ENCODE measurements at places on chromosomes 1 and 21. TPM values are rescaled to one million over a fixed set of nuclear protein-coding genes. Genes with fewer than 3 reads are reported as not detected.

GRCh38 chr1:11691302-11691914, at the start of gene DRAXIN:
Gene DRAXIN, plus strand, starts transcription at chr1:11691710. Its CDS starts 14,549 bp downstream, at chr1:11706259.
- peaks cover 56% of the 10 kb centered on the region for H3K27me3 ChIP-seq
- no peaks in the 10 kb centered on the region for H3K36me3 ChIP-seq
- H3K27ac ChIP-seq: no peak within 1 kb of the TSS
- peaks cover 9% of the 10 kb centered on the region for H3K4me1 ChIP-seq

- DNase-seq: no peak
- H3K27me3 ChIP-seq: no peaks in the 10 kb centered on the region
- H3K4me1 ChIP-seq: no peaks in the 10 kb centered on the region
Measured at GRCh38 chr1:203167026-203167912, 8.4 kb downstream of the MYBPH start.

NT5C1A gene
- 0.49 TPM for total RNA-seq

GJC2 gene
- 6.9 TPM for total RNA-seq

DNA sequence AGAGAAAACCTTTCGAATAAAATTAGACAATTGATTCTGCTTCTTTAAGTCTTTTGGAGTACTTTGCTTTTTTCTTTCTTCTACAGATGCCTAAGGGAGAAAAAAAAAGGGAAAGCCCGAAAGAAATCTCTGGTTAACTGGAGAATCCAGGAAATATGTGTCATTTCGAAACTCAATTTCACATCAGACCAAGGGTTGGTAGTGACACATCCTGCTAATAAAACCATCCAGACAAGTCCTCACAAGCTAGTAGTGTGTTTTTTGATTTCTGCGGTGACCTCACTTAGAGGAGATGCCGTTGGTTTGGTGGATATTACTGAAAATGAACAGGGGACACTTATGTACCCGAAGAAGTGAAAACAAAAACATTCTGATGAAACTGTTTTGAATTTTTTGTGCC, 726.5 kb upstream of the ADAMTS5 start:
- H3K27me3 ChIP-seq: no peaks in the 10 kb centered on the region
- no peak overlapping the region for H3K27ac ChIP-seq
- no peaks in the 10 kb centered on the region for H3K36me3 ChIP-seq

GRCh38 chr1:170511038-170511437, 20.9 kb upstream of the GORAB start:
- no peaks in the 10 kb centered on the region for H3K27me3 ChIP-seq
- H3K36me3 ChIP-seq: no peaks in the 10 kb centered on the region
- no peak overlapping the region for H3K4me3 ChIP-seq
- H3K4me1 ChIP-seq: no peaks in the 10 kb centered on the region
- no peak overlapping the region for H3K27ac ChIP-seq

CHI3L2 gene
- total RNA-seq: 50.3 TPM

MYBPHL gene
- total RNA-seq: 3.6 TPM

- H3K36me3 ChIP-seq: peaks cover 39% of the 10 kb centered on the region
- H3K4me1 ChIP-seq: no peaks in the 10 kb centered on the region
- no peak overlapping the region for H3K4me3 ChIP-seq
Measured at GRCh38 chr1:158084747-158085146, 91.3 kb downstream of the KIRREL1 start.

DNA sequence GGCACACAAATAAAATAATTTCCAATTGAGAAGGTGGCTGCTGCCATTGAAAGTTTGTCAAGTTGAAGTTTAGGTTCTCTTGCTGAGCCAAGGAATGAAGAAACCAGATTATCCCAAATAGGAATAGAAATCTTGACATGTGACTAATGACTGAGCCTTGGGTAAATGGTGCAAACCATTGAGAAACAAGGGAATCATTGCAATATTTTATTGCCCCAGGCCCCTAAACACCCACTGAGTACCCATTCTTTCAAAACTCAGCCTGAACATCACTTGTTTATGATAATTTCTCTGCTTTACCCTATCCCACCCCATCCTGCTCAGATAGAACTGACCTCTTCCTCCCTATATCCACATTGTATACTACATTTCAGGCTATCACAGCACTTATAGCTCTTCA, 46.6 kb upstream of the VTCN1 start:
- no peaks in the 10 kb centered on the region for H3K36me3 ChIP-seq
- no peaks in the 10 kb centered on the region for H3K27me3 ChIP-seq
- H3K27ac ChIP-seq: no peak overlapping the region
- no peak for DNase-seq
- H3K4me3 ChIP-seq: no peak overlapping the region

SPATA46 gene
- not detected for total RNA-seq

GRCh38 chr1:41045740-41046139, 24.2 kb upstream of the SLFNL1 start:
- no peak overlapping the region for H3K4me3 ChIP-seq
- H3K36me3 ChIP-seq: peaks cover 15% of the 10 kb centered on the region
- peaks cover 26% of the 10 kb centered on the region for H3K4me1 ChIP-seq
- H3K27me3 ChIP-seq: no peaks in the 10 kb centered on the region
- DNase-seq: no peak

KIF17 gene
- total RNA-seq: 4.6 TPM

DNA sequence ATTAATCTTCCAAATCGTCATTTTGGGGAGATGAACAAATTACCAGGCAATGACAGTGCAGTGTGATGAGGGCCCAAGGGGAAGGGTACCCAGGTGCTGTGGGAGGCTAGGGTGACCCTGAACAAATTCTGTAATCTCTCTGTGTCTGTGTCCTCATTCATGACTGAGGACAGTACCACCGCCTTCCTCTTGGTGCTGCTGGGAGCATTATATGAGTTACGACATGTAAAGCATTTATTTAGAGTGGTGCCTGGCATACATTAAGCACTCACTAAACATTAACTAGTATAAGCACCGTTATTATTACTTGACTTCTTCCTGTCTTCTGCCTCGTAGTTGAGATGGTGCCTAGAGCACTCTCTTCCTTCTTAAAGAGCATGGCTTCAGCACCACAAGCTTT, 468.2 kb upstream of the VAMP3 start:
- DNase-seq: no peak
- peaks cover 16% of the 10 kb centered on the region for H3K27me3 ChIP-seq
- H3K27ac ChIP-seq: no peak overlapping the region
- no peaks in the 10 kb centered on the region for H3K4me1 ChIP-seq
- no peaks in the 10 kb centered on the region for H3K36me3 ChIP-seq

GRCh38 chr1:53621144-53621543, 117.8 kb downstream of the GLIS1 start:
- DNase-seq: peak; percentile 40
- no peaks in the 10 kb centered on the region for H3K27me3 ChIP-seq
- no peak overlapping the region for H3K4me3 ChIP-seq
- H3K36me3 ChIP-seq: no peaks in the 10 kb centered on the region
- no peak overlapping the region for H3K27ac ChIP-seq

TNNI3K gene
- total RNA-seq: 1.3 TPM

DNA sequence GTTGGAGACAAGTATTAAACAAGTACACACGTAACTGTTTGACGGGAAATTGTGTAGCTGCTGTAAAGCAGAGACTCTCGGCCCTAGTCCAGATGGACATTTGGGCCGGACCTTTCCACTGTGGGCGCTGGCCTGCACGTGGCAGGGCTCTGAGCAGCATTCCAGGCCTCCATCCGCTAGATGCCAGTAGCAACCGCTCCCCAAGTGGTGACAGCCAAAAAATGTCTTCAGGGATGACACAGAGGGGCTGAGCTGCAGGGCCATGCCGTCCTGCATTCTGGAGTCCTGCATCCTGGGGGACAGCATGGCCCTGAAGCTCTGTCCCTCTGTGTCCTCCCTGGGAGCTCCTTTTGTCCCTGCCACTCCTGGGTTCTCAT, 24.8 kb downstream of the A3GALT2 start:
- no peaks in the 10 kb centered on the region for H3K27me3 ChIP-seq
- H3K4me3 ChIP-seq: no peak overlapping the region
- no peak overlapping the region for H3K27ac ChIP-seq
- peak; percentile 22 for DNase-seq
- peaks cover 23% of the 10 kb centered on the region for H3K4me1 ChIP-seq
- H3K36me3 ChIP-seq: peaks cover 47% of the 10 kb centered on the region

DNA sequence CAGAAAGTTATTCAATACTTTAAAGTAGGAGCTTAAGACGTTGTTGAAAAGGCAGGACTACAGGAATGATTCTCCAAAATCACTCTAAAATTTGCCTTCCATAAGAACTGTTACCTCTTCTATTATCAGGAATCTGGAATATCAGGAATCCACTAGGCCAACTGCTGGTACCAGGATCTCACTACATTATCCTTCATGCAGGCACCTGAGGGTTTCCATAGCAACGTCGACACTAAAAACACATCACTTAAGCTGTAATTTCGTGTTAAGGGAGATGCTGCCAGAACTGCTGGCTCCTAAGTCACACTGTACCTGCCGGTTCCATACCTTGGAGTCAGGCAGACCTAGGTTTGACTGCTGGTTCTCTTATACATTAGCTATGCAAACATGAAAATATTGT, 139.7 kb upstream of the C1orf87 start:
- no peak overlapping the region for H3K4me3 ChIP-seq
- no peak for DNase-seq
- H3K36me3 ChIP-seq: no peaks in the 10 kb centered on the region
- H3K27ac ChIP-seq: no peak overlapping the region
- no peaks in the 10 kb centered on the region for H3K27me3 ChIP-seq

CDCA8 gene
- total RNA-seq: 0.78 TPM

DNA sequence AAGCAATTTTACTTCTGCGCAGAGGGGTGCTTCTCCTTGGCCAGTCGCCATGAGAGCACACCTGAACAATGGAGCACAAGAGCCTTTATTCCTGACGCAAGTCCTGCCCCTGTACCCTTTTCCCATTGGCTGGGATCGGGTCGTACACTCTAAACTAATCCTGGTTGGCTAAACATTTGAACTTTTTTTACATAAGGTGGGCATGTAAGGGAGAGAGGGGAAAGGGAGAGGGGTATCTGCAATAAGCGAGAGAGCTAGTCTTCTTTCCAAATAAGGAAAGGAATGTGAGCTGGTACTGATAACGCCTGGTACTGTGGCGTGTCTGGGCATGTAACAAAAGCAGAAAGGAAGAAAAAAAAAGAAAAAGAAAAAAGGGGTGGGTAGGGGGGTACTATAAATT, 21.8 kb downstream of the MFSD2A start:
- no peak for DNase-seq
- no peaks in the 10 kb centered on the region for H3K27me3 ChIP-seq
- no peak overlapping the region for H3K4me3 ChIP-seq
- no peaks in the 10 kb centered on the region for H3K36me3 ChIP-seq

GRCh38 chr1:217140041-217140901, 417.0 kb upstream of the ESRRG start:
- H3K4me1 ChIP-seq: no peaks in the 10 kb centered on the region
- H3K36me3 ChIP-seq: no peaks in the 10 kb centered on the region
- H3K27me3 ChIP-seq: peaks cover 55% of the 10 kb centered on the region

- no peaks in the 10 kb centered on the region for H3K4me1 ChIP-seq
- DNase-seq: no peak
- H3K27ac ChIP-seq: no peak overlapping the region
- H3K36me3 ChIP-seq: no peaks in the 10 kb centered on the region
Measured at GRCh38 chr1:223225061-223225460, 82.0 kb upstream of the TLR5 start.

GSTM4 gene
- total RNA-seq: 17.2 TPM

DNA sequence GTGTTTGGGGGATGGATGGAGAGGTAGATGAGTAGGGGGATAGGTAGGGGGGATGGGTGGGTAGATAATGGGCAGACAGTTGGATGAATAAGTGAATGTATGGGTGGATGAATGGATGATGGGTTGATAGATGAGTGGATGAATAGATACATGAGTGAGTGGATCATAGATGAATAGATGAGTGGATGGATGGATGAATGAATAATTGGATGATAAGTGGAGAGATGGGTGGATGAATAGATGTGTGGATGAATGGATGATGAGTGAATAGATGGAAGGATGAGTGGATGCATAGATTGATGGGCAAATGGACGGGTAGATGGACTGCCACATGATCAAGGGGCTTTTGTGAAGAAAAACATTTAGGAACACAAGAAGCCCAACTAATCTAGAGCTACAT, 133.3 kb upstream of the F3 start:
- no peaks in the 10 kb centered on the region for H3K27me3 ChIP-seq
- no peaks in the 10 kb centered on the region for H3K4me1 ChIP-seq
- H3K27ac ChIP-seq: no peak overlapping the region
- no peaks in the 10 kb centered on the region for H3K36me3 ChIP-seq

GRCh38 chr1:100499194-100499811, 38.6 kb upstream of the GPR88 start:
- no peak overlapping the region for H3K4me3 ChIP-seq
- no peaks in the 10 kb centered on the region for H3K27me3 ChIP-seq
- H3K4me1 ChIP-seq: no peaks in the 10 kb centered on the region
- DNase-seq: no peak
- no peak overlapping the region for H3K27ac ChIP-seq
- H3K36me3 ChIP-seq: peaks cover 34% of the 10 kb centered on the region

SAMD11 gene
- 6.0 TPM for total RNA-seq

DNA sequence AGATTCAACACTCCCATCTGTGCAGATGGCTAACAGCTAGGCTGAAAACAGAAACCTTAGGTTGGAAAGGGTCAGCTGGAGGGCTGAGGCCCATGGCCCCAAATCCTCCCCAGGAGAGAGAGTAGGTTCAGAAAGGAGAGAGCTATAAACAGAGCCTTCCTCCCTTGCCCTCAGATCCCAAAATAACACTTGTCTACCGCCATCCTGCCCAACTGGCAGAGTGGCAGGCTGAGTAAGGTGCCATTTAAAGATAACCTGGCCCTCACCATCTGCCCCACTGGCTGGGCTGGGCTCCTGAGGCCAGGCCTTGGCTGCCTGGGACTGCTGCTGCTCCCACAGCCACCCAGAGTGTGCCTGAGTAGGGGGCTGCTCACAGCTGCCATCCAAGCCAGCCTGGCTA, 4.3 kb upstream of the SHISA4 start:
- H3K4me1 ChIP-seq: peaks cover 24% of the 10 kb centered on the region
- H3K36me3 ChIP-seq: no peaks in the 10 kb centered on the region
- H3K27me3 ChIP-seq: peaks cover 2% of the 10 kb centered on the region
- DNase-seq: no peak

DNA sequence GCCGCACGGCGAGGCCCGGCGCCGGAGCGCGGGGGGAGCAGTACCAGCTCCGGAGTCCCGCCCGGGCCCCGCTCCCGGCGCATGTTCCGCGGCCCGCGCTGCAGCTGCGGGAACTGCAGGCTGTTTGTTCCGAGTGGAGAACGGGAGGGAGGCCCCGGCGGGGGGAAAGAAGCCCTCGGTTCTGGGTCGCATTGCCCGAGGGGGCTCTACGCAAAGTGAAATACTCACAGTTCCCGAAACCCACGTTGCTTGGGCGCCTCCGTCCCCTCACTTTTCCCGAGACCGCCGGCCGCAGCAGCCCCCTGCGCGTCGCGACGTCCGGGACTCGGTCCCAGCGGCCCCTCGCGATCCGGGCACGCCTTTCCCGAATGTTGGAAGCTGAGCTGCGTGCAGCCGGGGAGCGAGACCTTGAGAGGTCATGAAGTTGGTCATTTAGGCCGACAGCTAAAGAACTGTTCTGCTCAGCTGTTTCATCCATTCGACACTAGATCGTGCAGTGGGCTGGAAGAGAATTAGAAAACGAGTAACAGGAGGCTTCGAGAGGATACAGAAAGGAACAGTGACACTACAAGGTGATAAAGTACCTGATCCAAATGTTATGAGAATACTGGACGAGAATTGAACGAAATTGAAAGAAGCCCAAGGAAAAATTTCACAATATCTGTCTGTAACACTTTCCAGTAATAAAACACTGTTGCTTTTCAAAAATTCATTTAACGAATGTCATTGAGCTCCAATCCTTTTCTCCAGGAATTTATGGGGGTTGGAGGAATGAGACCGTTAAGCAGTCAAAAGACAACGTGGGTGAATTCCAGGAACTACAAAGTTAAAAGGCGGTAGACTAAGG, 657 bp upstream of the LIN9 start:
- DNase-seq: no peak
- no peaks in the 10 kb centered on the region for H3K36me3 ChIP-seq
- H3K27ac ChIP-seq: peak overlapping the region; percentile 56
- no peaks in the 10 kb centered on the region for H3K27me3 ChIP-seq
